Stimulated activated CD4-positive, alpha-beta T cell treated with anti-CD3 and anti-CD28 coated beads, Interleukin-1b, Interleukin-23, amount 100 ng/mL, for 1 hour (primary cell): ENCODE measurements at places on chromosomes 3 and 15.

GRCh38 chr15:75431270-75431669 lies 20.2 kb downstream of the SIN3A start:
- no peak for DNase-seq

- DNase-seq, result no peak
These were observed 40.1 kb downstream of the ADAMTSL3 start for GRCh38 chr15:83694015-83694414.

DNA sequence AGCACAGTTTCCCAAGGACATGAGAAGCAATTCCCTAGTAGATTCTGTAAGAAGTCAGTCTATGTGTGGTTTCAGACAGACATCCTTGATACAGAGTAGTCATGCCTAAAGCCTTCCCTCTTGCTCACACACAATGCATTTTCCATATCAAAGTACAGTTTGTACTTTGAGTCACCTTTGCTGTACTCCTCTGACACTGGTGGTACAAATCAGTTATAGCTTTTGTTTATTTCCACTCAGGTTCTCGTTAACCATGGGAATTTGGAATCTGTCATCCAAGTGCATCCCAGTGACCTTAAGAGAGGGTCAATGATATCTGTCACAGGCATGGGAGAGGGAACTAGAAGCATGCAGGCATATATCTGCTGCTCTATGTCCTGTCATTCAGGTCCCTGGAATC lies 3.6 kb upstream of the GNB4 start:
- DNase-seq, result no peak

- no peak for DNase-seq
These were observed 21.8 kb downstream of the SPSB4 start for GRCh38 chr3:141072950-141073349.

DNA sequence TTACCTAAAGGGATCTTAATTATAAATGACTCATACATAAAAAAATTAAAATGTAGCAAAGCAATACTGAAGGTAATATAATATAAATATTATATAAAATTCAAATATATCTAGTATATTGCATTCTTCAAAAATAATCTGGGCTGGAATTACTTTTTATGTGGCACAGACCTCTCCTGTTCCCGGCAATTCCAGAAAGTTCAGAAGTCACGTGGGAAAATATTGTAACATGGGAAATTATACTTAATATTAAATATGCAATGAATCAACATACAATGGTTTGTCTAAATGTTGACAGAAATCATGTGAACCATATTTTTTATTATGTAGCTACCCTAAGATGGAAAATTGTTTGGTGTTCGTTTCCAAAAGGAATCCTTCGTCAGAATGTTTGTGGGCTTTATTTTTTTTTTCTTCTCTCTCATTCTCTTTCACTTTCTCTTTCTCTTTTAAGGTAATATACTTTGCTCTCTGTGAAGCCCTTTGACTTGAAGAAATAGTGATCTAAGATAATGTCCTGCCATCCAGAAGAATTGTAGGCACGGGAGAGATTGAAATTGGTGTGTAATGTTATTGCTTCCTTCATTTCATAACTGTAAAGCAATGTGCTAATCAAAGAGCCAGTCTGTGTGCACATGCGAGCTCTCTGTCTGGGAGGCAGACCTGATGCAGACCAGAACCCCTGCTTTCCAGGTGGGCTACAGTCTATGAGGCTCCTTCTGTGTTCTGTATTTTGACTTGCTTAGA lies 559.4 kb downstream of the NR2F2 start:
- DNase-seq, result no peak

DNA sequence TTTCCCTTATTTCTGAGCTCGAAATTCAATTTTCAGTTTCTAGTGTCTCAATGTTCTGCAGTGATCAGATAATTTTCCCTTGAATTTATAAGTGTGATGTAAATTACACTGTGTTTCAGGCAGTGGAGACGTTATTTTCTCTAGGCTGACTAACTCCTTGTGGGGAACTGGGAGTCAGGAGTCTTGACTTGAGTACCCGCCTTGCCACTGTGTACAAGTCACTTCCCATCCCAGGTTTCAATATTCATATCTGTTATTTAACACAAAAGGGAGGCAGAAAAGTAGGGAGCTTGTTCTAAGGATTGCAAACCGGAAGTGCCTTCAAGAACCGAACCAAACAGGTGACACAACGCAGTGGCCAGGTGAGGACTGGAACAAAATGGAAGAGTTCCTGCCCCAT lies 196.5 kb downstream of the MEX3B start:
- DNase-seq, result no peak

DNA sequence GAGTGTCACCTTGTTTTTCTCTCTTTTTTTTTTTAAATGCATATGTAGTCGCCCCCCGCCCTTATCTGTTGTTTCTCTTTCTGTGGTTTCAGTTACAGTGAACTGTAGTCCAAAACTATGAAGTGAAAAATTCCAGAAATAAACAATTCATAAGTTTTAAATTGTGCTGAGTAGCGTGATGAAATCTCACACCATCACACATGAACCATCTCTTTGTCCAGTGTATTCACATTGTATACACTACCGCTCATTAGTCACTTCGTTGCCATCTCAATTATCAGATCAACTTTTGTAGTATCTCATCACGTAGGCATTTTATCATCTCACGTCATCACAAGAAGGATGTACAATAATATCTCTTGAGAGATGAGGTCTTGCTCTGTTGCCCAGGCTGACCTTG lies 62.5 kb upstream of the MLF1 start:
- no peak for DNase-seq

DNA sequence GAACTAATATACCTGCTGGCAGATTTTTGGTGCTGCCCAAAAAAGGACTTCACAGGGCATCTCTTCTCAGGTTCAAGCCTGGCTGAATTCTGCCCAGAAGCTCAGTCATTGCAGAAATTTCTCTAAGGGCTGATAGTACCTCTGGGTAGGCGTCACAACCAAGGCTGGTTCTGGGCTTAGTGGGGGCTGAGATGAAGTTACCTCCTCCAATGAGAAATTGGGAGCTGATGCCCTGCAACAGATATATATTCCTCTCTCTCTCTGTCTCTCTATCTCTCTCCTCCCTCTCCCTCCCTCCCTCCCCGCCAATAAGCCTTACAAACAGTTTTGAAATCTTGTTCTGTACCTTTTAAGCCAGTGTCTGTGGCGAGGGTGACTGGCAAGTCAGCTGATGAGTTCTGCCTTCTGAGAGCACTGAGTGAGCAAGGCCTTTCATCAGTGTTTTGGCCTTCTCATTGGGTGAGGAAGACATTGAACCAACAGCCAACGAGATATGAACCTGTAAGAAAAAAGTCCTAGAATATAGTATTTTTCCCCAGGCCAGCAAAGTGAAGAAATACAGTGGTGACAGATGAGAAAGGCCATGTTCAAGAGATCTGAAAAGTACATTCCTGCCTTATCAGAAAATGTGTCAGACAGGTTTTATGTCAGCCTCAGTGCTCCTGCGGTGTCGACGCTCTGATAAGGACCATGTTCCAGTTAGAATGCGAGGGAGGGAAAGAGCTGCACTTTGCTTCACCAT lies 45.5 kb downstream of the TMEM39A start:
- no peak for DNase-seq

DNA sequence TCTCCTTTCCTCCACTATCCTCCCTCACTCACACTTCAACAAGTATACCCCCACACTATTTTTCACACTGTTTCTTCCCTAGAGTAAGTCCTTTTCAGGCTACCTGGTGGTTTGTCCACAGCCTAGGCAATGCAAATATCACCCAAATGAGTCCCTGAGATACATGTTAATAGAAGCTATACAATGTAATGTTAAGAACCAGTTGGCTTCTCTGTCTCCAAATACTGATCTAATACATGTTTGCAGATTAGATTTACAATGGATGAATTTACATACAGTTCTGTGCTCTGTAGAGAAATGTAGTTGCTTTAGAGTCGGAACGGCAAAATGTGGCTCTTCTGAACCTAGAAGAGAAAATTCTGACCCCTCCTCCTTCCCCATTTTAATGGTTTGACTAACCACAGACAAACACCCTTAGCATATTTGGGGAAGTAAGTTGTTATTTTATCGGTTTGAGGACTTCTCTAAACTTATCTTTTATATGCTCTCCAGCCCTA lies 63.6 kb upstream of the MBNL1 start:
- no peak for DNase-seq

GRCh38 chr3:38000242-38000916 lies 9.8 kb downstream of the VILL start:
- no peak for DNase-seq
